ENCODE measurements at places on chromosomes 1 and 21.

GRCh38 chr1:42860339-42861013 is 14.1 kb downstream of the ZNF691 start:
- no peak for DNase-seq

GRCh38 chr1:231940701-231941100 is 314.1 kb downstream of the DISC1 start:
- peak; percentile 84 for DNase-seq

GRCh38 chr1:41464885-41465284 is 19.6 kb downstream of the EDN2 start:
- no peak for DNase-seq

DNA sequence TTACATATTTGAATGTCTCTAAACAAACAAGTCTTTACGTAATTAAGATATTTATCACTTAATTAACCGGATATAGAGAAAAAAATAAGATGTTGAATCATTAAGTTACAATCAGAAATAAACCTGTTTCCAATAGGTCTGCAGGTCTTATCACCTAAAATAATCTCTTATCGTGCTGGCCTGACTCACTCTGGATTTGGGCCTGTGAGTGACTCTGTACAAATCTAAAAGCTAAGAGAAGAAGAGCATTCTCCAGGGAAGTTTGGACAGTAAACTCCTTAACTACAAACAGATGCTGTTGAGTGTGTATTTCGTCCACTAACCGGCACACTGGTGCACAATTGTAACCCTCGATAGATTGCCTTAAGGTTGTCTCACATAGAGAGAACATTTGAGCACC is 25.3 kb downstream of the CEP104 start:
- no peak for DNase-seq

DNA sequence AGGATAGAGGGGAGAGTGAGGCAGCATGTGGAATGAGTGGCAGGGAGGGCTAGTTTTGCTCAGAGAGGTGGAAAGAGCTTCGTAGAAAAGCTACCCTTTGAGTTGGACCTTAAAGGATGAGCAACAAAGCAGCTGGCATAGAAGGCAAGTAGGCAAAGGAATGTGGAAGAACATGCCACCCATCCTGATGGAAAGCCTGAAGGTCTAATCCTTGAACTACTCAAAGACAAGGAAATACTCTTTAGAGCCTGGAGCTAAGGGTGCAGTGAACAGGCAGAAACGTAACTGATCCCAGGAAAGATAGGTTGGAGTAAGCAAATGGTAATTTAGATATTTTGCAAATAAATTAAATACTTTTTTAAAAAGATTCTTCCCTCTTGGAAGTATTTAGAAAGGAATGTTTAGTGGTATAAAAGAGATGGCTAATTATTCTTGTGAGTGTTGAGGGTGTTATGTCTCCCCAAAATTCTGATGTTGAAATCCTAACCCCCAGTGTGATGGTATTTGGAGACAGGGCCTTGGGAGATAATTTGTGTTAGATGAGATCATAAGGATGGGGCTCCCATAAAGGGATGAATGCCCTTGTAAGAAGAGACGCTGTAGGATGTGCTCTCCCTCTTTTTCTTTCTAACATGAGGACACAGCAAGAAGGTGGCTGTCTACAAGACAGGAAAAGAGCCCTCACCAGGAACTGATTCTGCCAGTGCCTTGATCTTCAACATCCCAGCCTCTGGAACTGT is 308.1 kb upstream of the RUNX1 start:
- no peak for DNase-seq

DNA sequence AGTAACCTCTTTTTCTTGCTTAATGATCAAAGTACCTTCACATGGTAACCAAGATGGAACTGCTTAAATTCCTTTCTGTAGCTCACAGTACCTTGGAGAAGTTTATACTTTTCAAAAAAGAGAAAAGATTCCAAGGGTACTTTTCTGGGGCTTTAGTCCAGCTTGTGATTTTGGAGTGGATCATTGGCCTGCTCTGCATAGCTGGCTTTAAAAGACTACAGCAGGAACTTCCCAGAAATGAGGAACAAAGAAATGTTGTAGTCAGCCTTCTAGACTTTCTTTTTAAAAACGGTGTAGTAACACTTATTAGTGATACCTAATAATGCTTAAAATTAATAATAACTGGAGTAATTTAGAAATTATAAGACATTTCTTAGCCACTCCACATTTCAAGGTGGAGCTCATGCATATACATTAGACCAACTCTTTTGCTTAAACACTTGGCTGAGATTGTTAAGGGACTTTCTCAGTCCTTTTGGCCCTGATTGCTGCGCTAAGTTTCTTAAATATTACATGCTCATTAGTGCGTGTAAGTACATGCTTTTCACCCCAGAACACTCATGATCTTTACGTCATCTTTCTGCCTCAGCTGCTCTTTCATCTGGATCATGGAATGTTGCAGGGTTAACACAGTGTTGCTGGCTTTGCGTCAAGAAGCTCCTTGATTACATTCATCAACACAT is 57.3 kb downstream of the SDCCAG8 start:
- DNase-seq: peak; percentile 4

DNA sequence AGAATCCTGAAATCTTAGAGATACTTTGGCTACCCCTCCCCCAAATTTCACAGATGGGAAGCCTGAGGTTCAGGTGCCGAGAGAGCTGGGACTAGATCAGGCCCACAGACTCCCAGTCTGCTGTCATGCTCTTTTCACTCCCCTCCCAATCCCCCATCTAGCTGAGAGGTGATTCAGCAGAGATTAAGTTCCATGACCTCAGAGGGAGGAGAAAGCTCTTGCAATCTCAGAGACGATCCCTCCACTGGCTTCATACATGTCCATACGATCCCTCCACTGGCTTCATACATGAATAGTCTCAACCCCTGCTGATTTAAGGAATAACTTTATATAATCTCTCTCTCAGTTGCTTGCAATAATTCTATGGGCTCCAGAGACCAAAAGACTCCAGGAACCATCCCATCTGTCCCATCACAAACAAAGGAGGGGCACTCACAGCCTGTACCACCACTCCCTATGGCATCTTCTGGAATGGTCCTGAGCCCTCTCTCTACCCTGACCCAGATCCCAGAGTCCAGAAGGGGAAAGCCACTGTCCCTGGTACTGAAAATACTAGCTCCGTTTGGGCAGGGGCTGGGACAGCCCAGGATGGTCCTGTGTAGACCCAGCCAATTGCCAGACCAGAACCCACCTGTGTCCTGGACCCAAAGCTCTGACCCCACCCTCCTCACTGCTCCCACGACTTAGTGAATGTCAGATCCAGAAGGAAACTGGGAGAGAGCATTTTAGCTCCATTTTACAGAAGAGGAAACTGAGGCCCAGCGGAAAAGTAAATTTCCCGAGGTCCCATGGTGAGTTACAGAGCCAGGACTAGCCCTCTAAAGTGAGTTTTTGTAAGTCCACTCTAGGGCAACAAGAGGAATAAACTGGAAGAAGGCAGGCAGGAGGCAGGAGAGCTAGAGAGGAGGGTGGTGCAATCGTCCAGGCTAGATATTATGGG is 27.1 kb downstream of the RIMS3 start:
- DNase-seq: no peak

- no peak for DNase-seq
Measured at GRCh38 chr1:209652121-209652735, at the start of gene LAMB3. Gene LAMB3, minus strand, starts transcription at chr1:209652425. Its CDS starts 1,481 bp downstream, at chr1:209650944.

DNA sequence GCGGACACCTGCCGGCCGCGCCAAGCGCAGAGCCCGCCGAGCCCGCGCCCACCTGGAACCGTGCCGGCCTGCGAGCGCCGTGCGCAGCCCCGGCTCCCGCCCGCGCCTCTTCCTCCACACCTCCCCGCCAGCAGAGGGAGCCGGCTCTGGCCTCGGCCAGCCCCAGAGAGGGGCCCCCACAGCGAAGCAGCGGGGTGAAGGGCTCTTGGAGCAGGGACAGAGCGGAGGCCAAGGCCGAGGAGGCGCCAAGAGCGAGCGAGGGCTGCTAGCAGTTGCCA is 50.1 kb upstream of the KRTAP19-8 start:
- no peak for DNase-seq

GRCh38 chr1:30024411-30025195 is 698.8 kb downstream of the MATN1 start:
- no peak for DNase-seq

DNA sequence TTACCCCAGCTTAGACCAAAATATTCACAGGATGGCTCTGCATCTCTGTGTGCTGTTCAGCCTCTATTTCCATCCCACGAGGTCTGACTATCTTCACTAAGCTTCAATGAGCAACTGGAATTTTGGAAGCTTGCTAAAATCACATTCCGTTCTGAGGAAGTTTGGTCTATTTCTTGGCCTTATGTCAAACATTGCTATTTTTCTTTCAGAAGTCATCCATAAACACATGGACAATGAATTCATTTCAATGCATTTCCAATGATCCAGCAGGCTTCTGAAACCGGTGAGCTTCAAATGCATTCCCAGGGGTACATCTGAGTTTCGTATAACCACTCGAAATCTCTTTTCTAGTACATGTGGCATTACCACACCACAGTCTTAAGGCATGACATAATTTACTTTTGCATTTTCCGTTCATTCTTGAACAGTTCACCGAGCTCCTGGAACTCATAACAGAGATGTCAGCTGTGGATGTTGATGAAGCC is 294.1 kb upstream of the KAZN start:
- DNase-seq: no peak

DNA sequence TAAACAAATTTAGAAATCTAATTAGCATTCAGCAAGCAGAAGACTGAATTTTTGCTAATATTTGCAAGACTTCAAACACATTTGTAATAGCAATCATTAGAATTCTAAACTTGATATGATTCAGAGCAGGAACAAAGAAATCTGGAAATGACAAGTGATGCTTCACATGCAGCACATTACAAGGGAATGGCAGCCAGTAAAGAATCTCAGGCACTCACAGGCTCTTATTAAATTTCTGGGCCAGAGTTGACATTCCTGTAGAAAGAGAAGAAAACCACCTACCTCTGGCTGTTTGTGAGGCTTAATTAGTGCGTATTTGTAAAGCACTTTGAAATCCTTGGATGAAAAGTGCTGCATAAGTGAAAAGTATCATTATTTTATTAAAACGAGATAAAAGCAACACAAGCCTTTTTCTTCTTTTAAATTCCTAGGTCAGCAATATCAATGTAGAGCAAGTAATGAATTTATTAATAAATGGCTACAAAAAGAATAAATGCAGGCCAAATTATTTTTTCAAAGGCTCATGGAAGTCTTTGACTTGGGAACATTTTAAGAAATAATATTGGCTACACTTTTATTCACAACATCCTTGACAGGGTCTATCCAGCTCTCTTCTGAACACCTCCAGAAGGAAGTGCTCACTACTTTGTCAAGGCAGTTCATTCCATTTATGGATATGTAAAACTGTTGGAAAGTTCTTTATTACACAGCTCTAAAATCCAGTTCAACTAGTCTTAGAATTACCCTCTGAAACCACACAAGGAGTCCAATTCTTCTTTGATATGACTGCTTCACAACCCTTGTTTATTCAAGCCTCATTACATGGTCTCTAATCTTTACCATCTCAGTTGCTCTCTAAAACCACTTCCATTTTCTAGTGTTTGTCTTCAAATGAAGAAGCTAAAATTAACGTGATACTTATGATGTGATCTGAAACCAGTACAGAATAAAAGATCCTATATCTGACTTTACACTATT is 32.1 kb upstream of the SCYL3 start:
- peak; percentile 87 for DNase-seq

- DNase-seq: peak; percentile 82
Measured at GRCh38 chr1:39738622-39739366, at the start of gene PPIE. Gene PPIE, plus strand, starts transcription at chr1:39738882. Its CDS starts 19 bp downstream, at chr1:39738901.

DNA sequence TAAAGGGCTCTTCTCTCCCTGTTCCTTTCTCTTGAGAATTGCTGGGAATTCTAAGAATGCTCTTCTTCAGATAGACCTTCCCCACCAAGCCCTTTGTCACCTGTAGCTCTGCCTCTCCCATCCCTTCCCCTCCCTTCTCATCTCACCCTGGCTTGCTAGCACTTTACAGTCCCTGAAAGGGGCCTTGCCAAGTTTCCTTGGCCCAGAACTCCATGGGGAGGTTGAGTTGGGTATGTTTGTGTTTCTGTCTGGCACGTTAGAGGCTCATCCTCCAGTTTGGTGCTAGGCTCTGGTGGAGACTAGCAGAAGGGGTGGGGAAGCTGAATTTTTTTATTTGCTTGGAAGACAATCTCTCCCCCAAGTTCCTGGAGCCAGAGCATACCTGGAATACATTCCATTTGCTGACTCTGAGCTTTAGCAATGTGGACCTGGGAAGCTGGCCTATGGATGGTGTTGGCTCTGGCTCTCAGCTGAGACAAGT is 4.9 kb downstream of the CGN start:
- no peak for DNase-seq

- DNase-seq: no peak
Measured at GRCh38 chr1:197677752-197678295, 97.5 kb downstream of the DENND1B start.

- DNase-seq: no peak
Measured at GRCh38 chr1:168974611-168975010, 131.9 kb upstream of the ATP1B1 start.

DNA sequence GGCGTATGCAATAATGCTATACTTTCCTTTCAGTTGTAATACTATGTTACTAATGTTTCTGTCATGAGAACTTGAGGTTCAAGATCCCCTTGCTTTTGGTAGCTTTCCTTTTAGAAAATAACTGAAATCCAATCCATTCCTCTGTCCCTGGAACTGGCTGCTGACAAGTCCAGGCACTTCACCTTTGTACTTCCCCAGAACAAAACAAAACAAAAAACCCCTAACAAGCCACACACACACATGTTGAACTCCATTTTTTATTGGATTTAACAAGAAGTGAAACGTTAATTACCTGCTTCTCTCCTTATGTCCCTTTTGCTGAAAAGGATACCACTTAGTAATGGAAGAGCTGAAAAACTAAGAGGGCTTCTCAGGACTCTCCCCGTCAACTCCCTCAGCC is 26.1 kb upstream of the SDC3 start:
- peak; percentile 32 for DNase-seq

DNA sequence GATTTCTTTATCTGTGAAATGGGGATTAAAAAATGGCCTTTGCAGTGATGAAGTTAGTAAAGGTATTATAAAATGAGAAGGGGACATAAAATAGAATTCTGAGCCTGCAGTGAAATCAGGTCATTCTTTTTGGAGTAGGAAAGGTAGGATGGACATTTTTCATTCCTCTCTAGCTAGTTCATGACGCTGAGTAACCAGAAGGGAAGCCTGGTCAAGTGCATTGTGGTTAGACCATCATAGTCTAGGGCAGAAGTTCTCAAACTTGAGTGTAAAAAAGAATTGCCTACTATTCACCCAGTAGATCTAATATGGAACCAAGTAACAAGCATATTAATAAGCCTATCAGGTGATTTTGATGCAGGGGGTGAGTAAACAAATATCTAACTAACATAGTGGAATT is 50.8 kb downstream of the TGFB2 start:
- no peak for DNase-seq

DNA sequence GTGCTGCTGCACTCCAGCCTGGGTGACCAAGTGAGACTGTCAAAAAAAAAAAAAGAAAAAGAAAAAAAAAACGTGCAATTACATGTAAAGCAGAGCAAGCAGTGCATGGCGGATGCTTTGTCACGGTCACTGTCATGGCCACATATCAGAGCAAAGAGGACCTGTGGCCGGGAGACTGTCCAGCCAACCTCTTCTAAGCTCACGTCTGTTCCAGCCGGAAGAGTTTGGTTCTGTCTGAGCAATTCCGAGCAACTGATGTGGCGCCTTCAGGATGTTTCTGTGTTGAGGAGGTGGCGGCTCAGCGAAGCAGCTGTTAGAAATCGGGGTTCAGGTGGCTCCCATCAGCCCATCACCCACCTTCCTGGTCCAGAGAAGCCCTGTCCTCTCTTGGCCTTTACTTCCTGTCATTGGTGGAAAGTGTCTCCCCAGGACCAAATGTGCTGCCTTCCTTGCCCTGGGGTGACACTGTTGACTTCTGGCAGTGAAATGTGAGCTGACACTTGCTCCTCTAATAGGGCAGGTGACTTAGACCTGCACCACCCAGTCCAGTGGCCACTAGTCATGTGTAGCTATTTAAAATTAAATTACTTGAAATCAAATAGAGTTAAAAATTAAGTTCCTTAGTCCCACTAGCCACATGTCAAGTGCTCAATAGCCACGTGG is 59.9 kb downstream of the ARHGEF10L start:
- no peak for DNase-seq
